ENCODE measurements at places on chromosomes 3 and 15.

DNA sequence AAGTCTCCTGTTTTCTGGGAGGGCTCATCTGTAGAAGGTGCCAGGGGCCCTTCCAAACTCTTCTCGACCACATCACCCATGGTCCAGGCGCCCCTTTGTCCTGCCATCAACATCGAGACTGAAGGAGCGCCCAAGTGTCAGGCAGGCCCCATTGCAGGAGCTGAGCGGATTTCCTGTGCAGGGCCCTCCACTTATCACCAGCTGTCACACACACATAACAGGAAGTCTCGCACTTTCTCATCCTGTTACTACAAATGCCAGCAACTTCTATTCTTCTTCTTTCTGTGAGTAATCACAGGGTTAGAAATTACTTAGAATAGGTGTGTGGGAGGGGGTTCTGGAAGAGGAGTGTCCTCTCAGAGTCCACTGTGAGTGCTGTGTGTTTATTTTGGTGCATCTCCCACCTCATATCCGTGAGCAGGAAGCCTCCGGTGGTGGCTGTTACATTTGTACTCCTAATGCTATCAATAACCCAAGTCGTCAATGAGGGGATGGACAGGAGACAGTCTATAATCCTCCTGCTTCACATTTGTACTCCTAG lies at the start of gene KLHL6:
Gene KLHL6, minus strand, starts transcription at position 166 of the 541 bp plus-strand sequence. Its CDS starts 53 bp downstream, at position 113.
- DNase-seq = no peak

DNA sequence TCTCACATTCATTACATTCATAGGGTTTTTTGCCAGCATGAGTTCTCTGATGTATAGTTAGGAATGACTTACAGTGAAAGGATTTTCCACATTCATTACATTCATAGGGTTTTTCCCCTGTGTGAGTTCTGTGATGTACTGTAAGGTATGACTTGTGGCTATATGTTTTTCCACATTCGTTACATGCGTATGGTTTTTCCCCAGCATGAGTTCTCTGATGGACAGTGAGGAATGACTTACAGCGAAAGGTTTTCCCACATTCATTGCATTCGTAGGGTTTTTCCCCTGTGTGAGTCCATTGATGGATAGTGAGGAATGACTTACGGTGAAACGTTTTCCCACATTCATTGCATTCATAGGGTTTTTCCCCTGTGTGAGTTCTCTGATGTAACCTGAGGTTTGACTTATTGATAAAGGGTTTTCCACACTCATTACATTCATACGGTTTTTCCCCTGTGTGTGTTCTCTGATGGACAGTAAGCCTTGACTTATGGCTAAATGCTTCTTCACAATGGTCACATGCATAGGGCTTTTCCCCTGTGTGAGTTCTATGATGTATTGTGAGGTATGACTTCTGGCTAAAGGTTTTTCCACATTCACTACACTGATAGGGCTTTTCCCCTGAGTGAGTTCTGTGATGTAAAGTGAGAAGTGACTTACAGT lies 47.4 kb downstream of the ZNF717 start:
- DNase-seq = no peak

DNA sequence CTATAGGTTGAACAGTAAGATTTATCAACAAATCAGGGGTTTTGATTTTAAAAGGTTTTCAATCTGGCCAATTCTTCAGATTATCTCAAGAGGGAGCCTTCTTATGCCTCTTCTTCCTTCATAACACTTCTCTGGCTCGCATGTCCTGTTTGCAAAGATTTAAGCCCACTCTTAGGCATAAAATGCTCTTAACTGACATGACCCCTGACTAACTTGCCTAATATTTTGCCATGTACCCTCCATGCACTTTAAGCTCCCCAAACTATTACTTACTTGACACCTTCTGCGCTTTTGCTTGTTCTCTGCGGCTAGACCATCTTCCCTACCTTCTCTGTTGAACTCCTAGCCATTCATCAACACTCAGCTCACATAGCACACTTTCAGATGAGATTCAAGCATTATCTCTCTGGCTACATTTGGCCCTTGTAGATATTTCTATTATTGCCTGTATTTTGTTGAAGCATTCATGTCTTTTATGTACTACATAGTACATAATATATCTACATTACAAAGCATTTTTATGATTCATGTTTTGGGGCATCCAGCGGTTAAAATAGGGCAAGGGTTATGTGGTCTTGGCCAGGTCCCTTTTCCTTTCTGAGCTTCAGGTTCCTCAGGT lies 1.0 kb upstream of the ARIH1 start:
- no peak for DNase-seq

DNA sequence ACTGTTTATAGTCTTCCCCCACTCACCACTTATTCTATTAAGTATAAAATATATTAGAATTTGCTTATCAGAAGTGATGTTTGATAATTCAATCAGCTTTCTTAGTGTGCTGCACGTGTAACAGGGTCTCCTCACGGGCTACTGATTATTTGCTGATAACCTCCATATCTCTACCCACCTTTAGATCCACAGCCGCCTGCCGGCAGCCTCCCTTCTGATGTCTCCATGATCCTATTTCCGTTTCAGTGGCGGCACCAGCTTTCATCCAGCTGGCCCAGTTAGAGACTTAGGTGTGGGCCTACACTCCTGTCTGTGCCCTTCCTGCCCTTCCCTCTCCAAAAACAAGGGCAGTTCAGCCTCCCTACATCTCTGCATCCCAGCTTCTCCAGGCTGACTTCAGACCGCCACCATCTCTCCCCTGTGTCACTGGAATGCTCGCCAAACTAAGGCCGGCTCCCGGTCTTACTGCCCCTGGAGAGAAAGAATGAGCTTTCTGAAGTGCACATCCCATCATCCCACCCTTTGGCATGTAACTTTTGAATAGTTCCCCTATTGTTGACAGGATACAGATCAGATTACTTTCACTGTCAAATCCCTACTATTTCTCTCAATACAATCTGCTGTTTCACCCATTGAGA lies 76.6 kb upstream of the PRTG start:
- DNase-seq = no peak

DNA sequence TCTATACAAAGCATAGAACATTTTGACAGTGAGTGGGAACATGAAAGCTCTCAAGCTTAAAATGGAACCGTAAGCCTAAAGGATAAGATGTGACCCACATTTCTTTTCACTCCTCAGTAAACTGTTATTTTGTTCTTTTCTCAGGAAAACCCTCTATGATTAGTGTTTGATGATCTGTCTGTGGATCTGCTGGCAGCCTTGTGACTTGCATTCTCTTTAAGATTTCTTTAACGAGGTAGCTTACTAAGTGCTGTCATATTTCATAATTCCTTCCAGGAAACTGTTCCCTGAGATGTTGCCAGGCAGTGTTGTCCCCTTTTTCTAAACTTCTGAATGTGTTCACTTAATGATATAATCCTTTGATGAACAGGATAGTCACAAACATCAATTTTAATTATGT lies 167.6 kb downstream of the PYDC2 start:
- no peak for DNase-seq

GRCh38 chr15:35932531-35932930 lies 386.6 kb upstream of the DPH6 start:
- DNase-seq = no peak

GRCh38 chr3:195385526-195385925 lies 57.3 kb downstream of the ACAP2 start:
- no peak for DNase-seq

DNA sequence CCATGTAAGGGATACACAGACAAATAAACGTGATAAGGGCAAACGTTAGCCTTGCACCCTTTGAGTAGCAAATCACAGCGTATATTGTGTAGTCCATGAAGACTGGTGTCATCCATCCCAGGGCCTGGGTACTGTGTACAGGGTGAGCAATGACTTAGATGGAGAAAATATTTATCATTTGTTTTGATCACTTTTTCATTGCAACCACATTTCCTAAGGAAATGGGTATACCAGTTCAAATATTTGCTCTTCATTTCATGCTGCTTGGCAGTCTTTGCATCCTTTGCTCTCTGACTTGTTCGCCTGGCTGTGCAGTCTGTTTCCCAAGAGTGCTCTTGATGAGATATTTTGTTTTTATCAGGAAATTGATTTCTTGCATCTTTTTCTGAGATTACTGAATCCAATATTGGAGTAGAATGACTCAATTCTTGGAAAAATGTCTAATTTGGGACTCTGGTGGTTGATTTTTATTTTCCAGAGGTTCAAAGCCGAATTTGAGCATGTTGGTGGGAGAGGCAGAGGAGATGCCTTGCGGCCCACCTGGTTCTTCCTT lies 424.6 kb upstream of the SEMA6D start:
- DNase-seq = no peak

DNA sequence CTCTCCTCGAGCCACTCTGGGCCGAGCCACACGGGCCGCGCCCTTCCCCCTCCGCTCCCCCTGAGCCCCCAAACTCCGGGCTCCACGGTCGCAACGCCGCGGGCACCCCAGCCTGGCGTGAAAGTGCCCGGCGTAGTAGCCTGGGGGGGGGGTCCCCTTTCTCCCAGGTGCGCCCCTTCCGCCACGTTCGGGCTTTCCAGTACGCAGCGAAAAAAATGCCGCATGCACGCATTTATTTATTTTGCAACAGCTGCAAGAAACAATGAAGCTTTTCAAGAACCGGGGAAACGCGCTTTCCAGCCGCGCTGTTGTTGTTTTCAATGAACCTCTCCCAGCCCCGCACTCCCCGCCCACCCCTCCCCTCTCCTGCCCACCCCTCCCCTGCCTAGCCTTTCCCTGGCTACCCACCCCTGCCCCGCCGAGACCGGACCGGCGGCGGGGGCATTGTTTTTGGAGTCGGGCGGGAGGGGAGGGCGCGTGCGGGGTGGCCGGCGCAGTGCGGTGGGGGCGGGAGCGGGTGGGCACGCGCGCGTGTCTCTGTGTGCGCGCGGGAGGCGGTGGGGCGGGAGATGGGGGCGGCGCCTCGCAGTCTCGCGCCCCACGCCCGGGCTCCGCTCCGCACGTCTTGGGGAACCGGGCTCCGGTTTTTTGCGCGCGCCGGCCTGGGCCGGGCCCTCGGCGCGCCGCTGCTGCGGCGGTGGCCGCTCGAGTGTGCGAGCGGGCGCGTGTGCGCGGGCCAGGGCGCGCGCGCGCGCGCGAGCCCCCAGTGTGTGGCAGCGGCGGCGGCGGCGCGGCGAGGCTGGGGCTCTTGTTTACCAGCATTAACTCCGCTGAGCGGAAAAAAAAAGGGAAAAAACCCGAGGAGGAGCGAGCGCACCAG lies at the start of gene IGF1R:
Gene IGF1R, plus strand, starts transcription at position 766 of the 880 bp plus-strand sequence. CDS start 1,043 bp downstream, outside the sequence.
- peak; percentile 76 for DNase-seq

DNA sequence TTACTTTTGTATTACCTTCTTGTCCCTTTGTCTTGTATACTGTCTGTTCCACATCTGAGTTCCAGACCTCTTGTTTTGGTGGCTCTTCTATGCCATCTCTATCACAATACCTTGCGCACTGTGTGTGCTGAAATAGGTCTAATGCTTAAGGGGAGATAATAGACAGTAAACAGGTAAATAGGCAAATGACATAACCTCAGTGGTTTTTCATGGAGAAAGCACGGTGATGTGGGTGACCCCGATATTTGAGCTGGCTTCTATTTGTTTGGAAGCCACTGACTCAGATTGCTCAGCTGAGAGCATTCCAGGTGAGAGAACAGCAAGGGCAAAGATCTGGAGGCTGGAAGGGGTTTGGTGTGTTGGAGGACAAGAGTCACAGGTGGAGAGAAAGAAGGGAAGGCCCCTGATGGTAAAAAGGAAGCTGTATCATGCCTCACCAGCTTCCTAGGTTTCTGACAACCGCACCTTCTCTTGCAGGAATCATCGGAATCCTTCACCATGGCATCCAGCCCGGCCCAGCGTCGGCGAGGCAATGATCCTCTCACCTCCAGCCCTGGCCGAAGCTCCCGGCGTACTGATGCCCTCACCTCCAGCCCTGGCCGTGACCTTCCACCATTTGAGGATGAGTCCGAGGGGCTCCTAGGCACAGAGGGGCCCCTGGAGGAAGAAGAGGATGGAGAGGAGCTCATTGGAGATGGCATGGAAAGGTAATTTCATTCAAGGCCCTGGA lies 795 bp downstream of the MCM2 start:
- DNase-seq = no peak

DNA sequence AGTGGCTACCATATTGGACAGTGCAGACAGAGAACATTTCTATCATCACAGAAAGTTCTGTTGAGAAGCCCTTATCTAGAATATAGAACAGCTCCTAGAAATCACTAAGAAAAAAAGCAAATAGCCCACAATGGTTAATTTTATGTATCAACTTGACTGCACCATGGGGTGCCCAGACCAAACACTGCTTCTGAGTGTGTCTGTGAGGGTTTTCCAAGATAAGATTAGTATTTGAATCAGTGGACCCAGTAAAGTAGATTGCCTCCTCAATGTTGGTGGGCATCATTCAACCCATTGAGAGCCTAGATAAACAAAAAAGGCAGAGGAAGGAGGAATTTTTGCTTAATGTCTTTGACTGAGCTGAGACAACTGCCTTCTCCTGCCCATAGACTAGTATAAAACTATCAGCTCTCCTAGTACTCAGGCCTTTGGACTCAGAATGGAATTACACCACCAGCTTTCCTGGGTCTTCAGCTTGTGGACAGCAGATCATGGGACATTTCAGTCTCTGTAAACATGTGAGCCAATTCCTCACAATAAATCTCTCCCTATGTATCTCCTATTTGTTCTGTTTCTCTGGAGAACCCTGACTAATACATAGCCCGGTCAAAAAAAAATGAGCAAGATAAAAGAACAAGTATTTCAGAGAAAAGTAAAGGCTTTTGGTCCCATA lies 55.9 kb upstream of the OXTR start:
- DNase-seq = no peak

- no peak for DNase-seq
Observed at GRCh38 chr3:176919836-176920765, 277.2 kb downstream of the TBL1XR1 start.

DNA sequence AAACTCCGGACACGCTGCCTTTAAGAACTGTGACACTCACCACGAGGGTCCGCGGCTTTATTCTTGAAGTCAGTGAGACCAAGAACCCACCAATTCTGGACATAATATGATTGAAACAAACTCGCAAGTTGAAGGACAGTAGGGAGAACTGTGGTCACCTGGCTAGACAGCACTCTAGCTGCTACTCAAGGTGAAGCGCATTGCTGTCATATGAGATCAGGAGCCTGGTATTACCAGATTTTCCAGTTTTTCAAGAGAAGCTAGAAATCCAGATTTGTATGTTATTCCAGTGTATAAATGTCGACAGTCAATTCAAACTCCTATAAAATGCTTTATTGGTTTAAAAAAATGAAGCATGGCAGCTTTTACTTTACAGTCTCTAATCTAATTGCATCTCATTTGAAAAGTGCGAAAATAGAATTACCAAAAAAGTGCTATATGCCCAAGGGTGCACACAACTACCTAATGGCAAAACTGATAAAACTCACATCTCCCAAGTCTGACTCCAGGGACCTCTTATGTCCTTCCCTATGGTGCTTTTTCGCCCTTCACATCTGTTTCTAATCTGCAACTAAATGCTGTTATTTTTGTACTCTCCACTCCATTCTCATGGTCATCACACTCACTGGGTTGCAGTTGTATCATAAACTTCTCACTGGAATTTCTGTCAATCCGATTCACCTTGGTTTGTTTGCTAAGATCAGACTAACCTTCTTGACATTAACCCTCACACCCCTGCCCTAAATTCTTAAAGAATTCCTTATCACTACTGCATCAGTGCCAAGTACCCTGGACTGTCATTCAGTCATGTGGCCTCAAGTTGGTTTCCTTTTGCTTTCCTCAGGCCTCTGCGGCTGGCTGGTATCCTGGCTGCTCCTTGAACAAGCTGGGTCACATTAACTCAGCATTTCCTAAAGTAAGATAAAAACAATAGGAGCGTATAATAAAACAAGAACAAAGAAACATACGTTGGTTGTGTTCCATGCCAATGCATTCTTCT lies 31.5 kb upstream of the ARHGEF26 start:
- DNase-seq = no peak

GRCh38 chr3:55128225-55128823 lies 200.5 kb upstream of the LRTM1 start:
- DNase-seq = no peak

GRCh38 chr3:12005951-12006625 lies 1.9 kb downstream of the SYN2 start:
- no peak for DNase-seq

- no peak for DNase-seq
Observed at GRCh38 chr15:100082761-100083402, 258.9 kb downstream of the ADAMTS17 start.

All from HuH-7 (cell line).